ENCODE measurements at places on chromosomes 3 and 15.

- no peak for DNase-seq
Measured at GRCh38 chr3:159944781-159945180, 43.9 kb upstream of the IL12A start.

- no peak for DNase-seq
Measured at GRCh38 chr3:2896308-2896939, 213.8 kb downstream of the IL5RA start.

- DNase-seq: no peak
Measured at GRCh38 chr3:117998071-117998470, 1036.6 kb downstream of the IGSF11 start.

DNA sequence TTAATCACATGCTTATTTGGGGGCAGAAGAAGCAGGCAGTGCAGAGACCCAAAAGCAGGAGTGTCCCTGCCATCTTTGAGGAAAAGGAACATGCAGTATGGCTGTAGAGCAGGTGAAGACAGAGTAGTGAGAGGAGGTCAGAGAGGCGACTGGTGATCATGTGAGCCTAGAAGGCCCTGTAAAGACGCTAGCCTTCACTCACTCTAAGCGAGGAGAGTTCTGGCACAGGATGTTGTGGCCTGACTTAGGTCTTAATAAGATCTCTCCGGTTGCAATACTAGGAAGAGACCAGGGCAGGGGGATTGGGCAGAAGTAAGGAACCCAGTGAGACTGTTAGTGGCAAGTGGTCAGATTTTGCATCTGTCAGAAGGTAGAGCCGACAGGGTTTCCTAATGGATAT lies 114.5 kb upstream of the ZBED2 start:
- no peak for DNase-seq

- no peak for DNase-seq
Measured at GRCh38 chr3:51163051-51163450, 222.0 kb upstream of the MANF start.

- no peak for DNase-seq
Measured at GRCh38 chr3:23735535-23736326, 70.0 kb upstream of the UBE2E1 start.

DNA sequence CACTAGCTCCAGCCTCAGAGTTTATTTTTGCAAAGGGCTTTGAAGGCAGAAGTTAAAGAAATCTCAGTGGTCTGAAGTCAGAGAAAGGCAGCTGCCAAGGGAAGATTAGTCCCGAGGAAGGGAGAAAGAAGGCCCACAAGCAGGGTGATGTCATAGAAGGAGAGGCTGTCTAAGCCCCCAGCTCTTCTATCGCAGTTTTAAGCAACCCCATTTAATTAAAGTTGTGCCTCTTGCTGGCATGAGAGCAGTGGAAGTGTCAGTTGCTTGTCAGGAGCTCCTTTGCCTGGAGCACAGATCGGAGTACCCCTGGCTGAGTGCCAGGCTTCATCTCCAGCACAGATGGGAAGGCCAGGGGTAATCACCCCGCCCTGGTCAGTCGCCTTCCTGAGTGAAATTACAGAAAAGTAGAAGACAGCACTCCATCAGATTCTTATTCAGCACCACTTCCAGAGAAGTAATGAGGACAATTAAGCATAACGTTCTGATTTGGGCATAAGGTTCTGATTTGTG lies 530.7 kb downstream of the EPHB1 start:
- DNase-seq: no peak

Data from GOT3 (cell line).